ENCODE measurements at places on chromosomes 7 and 10. TPM values are rescaled to one million over a fixed set of nuclear protein-coding genes. Genes with fewer than 3 reads are reported as not detected.

Gene ADAM12
- total RNA-seq, result 120 TPM

Gene PITX3
- 0.13 TPM for total RNA-seq

Gene SEPTIN7
- total RNA-seq, result 213 TPM

Gene CNNM2
- 20.5 TPM for total RNA-seq

Gene NFKB2
- 37.6 TPM for total RNA-seq

Gene FAM20C
- 72.9 TPM for total RNA-seq

Gene CRHR2
- total RNA-seq, result not detected

Gene AQP1
- total RNA-seq, result 335 TPM

Gene PIP
- total RNA-seq, result not detected

Gene YKT6
- total RNA-seq, result 123 TPM

Gene TMEM26
- total RNA-seq, result 0.40 TPM

Gene PLCE1
- total RNA-seq, result 2.5 TPM

Gene BEND7
- 4.0 TPM for total RNA-seq

Gene SPDYE11
- not detected for total RNA-seq

Gene FAM25C
- total RNA-seq, result not detected

Gene PPIF
- 26.1 TPM for total RNA-seq

Gene RAPGEF5
- 35.8 TPM for total RNA-seq

Gene GIMAP5
- total RNA-seq, result not detected

Gene KAT6B
- total RNA-seq, result 34.0 TPM

Gene SFRP4
- 95.2 TPM for total RNA-seq

Gene PNLIPRP3
- total RNA-seq, result not detected

Gene SYT15B
- total RNA-seq, result not detected

Gene SPDYE2B
- total RNA-seq, result not detected

Gene FRAT1
- 1.4 TPM for total RNA-seq

Gene CRYGN
- total RNA-seq, result not detected

Gene HACD1
- 12.2 TPM for total RNA-seq

Gene TSPAN12
- 5.2 TPM for total RNA-seq

Gene PIK3AP1
- total RNA-seq, result not detected

Gene PNLIPRP1
- total RNA-seq, result not detected

Gene PDE1C
- 89.5 TPM for total RNA-seq

Gene TMEM176B
- not detected for total RNA-seq

Gene ITPRID1
- not detected for total RNA-seq

Gene PRKG1
- 27.2 TPM for total RNA-seq
